ENCODE measurements at places on chromosomes 4 and X.

DNA sequence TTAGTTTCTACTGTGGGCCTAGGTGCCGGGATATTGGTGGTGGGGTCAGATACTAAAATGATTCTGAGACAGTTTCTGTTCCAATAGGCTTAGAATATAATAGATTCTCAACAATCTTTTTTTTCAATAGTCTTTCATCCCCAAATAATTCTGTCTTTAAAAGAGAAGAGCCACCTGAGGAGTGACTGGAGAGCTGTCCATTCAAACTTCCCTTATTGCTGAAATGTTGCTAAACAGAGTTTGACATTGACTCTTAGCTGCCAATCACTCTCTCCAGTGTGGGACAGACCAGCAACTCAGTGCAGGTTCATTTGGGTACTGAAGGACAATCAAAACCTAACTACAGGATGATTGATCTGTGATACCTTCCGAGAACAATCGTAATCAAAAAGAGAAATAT is 12.4 kb upstream of the ADH7 start:
- DNase-seq: no peak

- no peak for DNase-seq
Measured at GRCh38 chr4:148649652-148650331, 207.6 kb upstream of the NR3C2 start.

GRCh38 chrX:135596495-135596894 is 76.0 kb downstream of the INTS6L start:
- DNase-seq: peak; percentile 7

- no peak for DNase-seq
Measured at GRCh38 chr4:153512162-153512852, 46.1 kb downstream of the TMEM131L start.

- no peak for DNase-seq
Measured at GRCh38 chr4:57971261-57971660, 861.1 kb upstream of the IGFBP7 start.

- no peak for DNase-seq
Measured at GRCh38 chrX:143081231-143081630, 55.5 kb downstream of the SPANXN4 start.
